AG08396 (cell line): ENCODE measurements at places on chromosomes 2 and 18.

DNA sequence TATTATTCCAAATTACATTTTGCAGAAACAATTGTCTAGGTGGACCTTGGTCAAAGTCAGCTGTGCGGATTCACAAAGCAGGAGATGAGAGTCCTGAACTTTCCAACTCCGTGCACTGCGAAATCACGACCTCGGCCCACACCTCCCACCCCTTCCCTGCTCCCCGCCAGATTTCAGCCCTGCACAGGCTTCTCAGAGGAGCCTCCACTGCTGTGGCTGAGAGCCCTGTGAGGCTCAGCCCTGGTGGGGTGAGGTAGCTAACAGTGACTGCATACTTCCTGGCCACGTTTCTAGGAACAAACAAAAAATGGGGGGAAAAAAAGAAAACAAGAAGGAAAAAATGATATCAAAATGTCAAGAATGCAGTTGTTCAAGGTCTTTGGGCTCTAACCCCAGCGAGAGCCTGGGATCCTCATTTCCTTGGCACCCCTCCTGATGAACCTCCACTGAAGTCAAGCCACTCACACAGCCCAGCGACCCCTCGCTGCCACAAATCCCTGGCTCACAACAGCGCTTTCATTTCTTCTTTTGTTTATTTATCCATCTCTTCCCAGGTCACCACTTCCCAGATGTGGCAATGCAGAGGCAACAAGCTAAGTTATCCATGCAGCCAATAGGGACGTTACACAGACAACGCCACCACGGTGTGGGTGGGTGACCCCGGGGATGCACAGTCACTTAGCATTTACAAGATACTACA lies 729.7 kb upstream of the ID2 start:
- DNase-seq = no peak

GRCh38 chr2:138112536-138112935 lies 148.3 kb downstream of the HNMT start:
- DNase-seq = no peak

GRCh38 chr2:169034984-169035544 lies 3.9 kb upstream of the ABCB11 start:
- no peak for DNase-seq

DNA sequence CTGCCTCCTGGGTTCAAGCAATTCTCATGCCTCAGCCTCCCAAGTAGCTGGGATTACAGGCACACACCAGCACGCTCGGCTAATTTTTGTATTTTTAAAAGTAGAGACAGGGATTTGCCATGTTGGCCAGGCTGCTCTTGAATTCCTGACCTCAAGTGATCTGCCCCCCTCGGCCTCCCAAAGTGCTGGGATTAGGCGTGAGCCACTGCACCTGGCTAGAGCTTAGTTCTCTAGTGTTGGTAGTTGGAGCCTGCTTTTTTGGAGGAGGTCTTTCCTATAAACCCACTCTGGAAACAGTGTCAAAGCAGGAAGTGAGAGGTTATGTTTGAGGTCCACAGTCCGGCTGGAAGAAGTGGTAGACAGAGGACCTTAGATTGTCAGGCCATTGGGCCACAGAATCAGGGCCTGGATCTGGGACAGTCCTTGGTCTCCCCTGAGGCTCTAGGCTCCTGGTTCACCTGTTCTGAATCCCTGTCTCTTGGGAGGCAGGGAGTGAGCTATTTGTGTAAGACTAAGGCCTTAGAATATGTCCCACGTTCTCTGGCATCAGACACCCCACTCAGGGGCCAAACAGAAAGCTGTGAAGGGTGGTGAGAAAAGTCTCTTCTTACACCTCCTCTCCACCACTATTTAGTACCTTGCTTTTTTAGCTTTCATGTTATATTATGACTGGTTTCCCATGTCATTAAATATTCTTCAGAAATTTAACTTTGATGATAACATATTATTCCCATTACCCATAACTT lies 34.5 kb downstream of the PCBP1 start:
- no peak for DNase-seq
